Stimulated activated CD8-positive, alpha-beta memory T cell treated with anti-CD3 and anti-CD28 coated beads, Interleukin-7, amount 100 ng/mL, for 24 hours (primary cell): ENCODE measurements at places on chromosomes 5 and 9.

DNA sequence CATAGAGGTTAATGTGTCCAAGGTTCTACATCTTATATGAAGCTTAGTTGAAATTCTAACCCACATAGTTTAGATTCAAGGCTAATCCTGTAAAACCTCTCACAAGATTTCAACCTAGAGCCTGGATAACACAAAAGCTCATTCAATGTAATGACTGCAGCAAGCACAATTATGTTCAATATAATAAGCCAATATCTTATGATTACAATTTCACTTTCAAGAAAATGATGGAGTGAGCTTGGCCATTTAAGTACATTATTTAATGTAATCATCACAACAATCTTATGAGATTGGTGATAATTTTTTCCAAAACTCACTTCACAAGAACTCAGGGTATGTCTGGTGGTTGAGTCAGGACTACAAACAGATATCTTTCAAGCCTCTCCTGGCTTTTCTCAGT, 1140.8 kb upstream of the WWC1 start:
- no peak for DNase-seq

- DNase-seq: no peak
Observed at GRCh38 chr5:56698463-56699381, 116.6 kb upstream of the MAP3K1 start.

DNA sequence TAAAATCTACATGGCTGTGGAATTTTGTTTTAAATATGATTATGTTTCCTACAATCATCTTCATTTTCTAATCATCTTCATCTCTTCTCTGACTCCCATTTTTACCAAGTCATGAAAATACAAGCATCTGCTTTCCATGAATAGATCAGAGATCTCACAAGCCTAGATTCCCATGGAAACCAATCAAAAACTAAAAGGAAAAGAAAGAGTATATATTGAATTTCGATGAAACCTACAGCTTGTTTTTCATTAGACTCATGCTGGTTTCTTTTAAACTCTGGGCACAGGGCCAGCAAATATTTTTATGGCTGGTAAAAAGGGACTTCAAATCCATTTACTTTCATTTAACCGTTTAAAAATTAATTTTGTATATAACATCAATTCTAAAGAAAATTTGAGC, 51.2 kb downstream of the INVS start:
- no peak for DNase-seq

DNA sequence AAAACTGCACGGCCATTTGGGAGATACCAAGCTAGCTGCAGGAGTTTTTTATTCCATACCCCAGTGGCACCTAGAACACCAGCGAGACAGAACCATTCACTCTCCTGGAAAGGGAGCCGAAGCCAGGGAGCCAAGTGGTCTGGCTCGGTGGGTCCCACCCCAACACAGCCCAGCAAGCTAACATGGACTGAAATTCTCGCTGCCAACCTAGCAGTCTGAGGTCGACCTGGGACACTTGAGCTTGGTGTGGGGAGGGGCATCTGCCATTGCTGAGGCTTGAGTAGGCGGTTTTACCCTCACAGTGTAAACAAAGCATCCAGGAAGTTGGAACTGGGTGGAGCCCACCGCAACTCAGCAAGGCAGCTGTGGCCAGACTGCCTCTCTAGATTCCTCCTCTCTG, 108.9 kb upstream of the CHD1 start:
- peak; percentile 13 for DNase-seq

GRCh38 chr5:147388184-147389108, 121.4 kb downstream of the DPYSL3 start:
- DNase-seq: no peak

GRCh38 chr5:122458278-122458872, 146.3 kb downstream of the SNCAIP start:
- no peak for DNase-seq

- no peak for DNase-seq
Observed at GRCh38 chr9:92275541-92275940, 18.0 kb downstream of the IARS1 start.

GRCh38 chr9:35905912-35906679, at the start of gene HRCT1:
TSS of gene HRCT1 (plus strand) at chr9:35906202. CDS start at chr9:35906288, 86 bp downstream.
- no peak for DNase-seq

DNA sequence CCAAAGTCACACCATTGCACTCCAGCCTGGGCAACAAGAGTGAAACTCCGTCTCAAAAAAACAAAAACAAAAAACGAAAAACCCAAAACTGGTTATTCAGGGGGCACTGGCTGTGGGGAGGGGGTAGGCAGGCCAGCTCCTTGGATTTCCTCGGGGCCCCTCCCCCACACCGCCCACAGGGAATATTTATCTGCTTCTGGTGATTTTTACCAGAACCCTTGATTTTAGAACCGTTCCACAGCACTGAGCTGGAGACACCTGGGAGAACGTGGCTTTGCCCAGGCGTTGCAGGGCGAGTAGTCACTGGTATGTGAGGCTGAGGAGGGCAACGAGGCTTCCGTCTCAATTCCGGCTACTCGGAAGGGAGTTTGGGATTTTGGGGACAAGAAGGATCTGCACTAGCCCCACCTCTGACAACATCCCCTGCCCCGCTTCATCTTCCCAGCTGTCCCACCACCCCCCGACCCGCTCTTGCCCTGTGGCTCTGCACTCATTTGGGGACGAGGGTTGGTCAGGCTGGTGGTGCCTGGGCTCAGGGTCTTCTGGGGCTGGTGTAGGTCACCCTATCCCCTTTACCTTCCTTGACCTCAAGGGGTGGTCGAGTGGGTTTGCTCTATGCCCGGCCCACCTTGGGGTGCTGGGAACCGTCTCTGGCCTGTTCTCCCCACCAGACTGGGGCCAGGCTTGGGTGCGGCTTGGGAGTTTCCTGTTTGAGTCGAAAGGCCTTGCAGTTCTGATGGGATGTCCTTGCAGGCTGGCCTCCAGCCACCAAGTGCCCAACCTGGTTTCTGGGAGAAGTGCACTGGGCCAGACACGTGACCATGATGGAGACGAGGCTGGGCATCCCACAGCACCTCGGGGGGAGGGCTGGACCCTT, 3.5 kb downstream of the AHRR start:
- DNase-seq: no peak

DNA sequence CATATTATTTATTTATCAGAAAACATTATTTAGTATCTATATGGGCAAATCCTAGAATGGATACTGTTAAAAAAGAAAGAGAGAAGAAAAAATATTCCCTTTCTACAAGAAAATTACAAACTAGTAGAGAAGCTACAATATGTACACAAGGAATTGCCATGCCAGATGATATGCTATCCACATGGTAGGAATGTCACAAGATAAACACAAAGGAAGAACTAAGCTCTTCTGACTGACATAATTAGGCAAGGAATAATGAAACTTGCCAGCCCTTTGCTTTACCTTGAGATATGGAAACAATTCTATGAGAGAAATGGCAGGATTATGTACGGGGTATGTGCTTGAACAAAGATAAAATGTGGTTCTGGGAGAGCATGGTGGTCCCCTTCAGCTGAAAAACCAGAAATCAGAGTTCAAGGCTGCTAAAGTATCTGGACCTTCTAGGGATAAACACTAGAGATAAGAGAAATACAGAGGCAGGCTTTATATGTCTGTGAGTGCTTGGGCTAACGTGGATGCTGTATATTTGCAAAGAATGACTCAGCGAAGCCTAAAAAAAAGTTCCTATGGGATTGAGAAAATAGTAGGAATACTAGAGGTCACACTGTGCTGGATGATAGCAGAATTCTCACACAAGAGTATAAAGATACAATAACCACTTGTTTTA, 451.6 kb downstream of the TLE1 start:
- no peak for DNase-seq

- no peak for DNase-seq
Observed at GRCh38 chr5:156331181-156331580, 4.2 kb downstream of the SGCD start.

GRCh38 chr9:110260911-110261310, 4.6 kb upstream of the TXN start:
- DNase-seq: no peak

DNA sequence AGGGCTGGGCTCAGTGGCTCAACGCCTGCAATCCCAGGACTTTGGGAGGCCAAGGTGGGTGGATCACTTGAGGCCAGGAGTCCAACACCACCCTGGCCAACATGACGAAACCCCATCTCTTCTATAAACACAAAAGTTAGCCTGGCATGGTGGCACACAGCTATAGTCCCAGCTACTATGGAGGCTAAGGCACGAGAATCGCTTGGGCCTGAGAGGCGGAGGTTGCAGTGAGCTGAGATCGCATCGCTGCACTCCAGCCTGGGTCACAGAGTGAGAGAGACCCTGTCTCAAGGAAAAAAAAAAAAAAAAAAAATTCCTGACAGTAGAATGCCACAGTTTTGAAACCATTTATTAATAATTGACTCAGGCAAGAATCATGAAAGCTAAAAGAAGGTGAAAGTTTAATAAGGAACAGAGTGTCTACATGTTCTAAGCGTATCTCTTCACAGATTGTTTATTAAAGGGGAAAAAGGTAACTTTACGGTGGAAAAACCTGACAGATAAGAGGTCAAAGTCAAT, 5.7 kb upstream of the PTGR1 start:
- DNase-seq: no peak

DNA sequence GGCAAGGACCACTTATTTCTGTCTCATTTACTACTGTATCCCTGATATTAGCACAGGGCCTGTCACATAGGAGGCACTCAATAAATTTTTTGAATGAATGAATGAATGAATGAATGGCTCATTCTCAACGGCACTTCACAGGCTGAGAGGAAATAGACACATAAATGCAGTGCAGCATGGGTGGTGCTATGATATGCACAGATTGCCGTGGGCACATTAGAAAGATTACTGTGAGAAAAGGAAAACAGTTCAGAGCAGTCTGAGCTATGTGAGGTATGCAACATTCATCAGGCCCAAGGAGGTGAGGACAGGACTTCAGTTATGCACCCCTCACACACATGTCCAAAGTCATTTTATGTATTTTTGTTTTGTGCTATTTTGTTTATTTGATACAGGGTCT, 6.4 kb upstream of the NOL6 start:
- DNase-seq: no peak

DNA sequence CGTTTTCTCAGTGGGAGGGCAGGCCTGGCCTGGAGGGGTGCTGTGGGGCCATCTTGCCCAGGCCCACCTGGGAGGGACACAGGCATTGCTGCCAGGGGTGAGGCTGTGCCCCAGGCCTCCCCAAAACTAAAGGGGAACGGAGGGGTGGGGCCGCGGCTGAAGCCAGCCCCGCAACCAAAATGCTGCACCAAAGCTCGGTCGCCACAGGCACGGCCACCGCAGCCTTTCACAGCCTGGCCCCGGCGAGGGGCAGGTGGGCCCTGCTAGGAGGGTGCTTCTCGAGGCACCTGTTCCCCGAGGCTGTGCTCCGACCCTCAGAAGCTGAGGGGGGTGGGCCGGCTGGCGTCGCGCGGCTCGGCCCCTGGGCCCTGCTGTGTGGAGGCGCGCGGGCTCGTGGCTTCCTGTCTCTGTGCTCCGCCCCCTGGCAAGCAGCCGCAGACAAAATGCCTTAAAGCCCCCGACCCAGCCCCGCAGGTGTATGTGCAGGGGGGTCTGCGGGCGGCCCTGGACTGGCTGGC, 57.6 kb downstream of the JAK2 start:
- no peak for DNase-seq

DNA sequence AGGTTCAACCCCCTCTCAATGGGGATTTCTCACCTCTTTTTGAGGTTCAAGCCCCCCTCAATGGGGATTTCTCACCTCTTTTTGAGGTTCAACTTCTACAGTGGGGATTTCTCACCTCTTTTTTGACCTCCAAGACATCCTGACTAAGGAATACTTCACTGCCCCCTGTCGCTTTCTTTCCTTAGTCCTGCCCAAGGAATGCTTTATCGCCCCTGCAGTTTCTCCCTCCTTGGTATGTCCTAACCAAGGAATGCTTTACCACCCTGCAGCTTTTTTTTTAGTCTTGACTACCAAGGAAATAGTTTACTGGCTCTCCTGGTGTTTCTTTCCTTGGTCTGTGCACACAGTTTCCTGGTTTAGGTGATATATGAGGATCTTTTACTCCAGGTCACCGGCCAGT, 9.6 kb upstream of the IRGM start:
- DNase-seq: no peak
